ENCODE measurements at places on chromosomes 6 and 20.
A peak's percentile ranks its signal among the peaks of the same experiment; 100 is the strongest.

DNA sequence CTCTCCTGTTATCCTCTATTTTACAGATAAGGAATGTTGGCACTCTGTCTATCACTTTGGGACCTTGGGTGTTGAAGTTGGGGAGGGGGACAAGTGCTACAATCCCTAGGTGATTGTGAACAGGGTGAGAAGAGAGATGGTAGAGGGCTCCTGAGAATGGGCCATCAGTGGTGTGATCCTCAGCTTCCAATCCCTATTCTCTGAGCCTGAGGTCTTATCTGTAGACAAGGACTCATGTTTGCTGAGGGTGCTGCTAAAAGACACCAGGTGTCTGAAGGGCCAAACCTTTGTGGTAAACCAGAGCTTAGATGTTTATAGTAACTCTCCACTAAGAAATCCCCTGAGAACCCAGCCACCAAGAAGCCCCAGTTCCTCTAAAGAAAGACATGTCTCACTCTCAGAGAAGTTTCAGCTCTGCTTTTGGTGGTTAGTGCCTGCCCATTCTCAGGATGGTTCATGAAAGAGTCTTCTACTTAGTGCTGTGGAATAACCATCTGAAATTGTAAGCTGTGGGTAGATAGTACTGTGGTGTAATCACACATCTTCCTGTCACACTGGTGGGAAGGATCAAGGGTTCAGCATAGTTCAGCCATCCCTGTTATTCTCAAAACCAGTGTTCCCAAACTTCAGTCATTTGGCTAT, 58.2 kb upstream of the IL20RA start:
- DNase-seq = no peak

GRCh38 chr6:5738211-5738610, 268.5 kb downstream of the NRN1 start:
- DNase-seq = no peak

- DNase-seq = peak; percentile 35
Measured at GRCh38 chr6:105675715-105676397, 273.0 kb upstream of the PREP start.

DNA sequence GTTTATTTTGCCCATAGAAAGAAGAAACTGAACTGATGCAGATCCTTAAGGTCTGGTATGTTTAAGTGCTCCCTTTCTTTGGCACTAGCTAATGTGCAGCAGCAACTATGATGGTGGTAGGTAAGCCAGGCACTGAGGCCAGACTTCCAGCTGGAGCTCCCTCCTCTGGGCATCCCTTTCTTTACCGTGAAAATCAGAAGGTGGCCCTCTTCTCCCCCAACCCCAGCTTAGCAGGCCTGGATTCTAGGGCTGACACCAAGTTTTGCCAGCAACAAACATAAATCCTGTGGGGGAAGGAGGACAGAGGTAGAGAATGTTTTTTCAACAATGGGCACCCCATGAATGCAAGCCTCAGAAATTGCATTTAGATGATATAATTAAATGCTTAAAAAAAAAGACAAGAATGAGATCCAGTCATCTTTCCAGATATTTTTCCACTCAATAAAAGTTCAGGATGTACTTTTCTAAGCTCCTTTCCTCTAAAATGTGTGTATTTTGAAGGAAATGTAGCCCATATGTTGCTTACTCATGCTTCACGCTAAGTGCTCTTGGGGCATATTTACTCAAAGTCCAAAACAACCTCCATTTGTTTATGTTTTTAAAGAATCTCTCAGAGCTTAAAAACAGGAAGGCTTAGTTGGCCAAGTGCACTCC, 123.9 kb upstream of the NXT1 start:
- DNase-seq = no peak

GRCh38 chr6:36506611-36507010, 40.7 kb downstream of the STK38 start:
- no peak for DNase-seq

DNA sequence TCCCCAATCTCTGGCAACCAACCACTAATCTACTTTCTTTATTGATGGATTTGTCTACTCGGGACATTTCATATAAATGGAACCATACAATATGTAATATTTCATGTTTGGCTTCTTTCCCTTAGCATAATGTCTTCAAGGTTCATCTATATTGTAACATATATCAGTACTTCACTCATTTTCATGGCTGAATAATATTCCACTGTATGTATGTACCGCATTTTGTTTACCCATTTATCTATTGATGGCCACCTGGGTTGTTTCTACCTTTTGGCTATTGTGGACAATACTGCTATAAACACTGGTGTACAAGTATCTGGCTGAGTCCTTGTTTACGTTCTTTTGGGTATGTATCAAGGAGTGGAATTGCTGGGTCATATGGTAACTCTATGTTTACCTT, 48.4 kb downstream of the PANK2 start:
- DNase-seq = no peak

- no peak for DNase-seq
Measured at GRCh38 chr20:611843-612185, 1.7 kb upstream of the TCF15 start.

- no peak for DNase-seq
Measured at GRCh38 chr6:155240905-155241600, 22.8 kb upstream of the CLDN20 start.

DNA sequence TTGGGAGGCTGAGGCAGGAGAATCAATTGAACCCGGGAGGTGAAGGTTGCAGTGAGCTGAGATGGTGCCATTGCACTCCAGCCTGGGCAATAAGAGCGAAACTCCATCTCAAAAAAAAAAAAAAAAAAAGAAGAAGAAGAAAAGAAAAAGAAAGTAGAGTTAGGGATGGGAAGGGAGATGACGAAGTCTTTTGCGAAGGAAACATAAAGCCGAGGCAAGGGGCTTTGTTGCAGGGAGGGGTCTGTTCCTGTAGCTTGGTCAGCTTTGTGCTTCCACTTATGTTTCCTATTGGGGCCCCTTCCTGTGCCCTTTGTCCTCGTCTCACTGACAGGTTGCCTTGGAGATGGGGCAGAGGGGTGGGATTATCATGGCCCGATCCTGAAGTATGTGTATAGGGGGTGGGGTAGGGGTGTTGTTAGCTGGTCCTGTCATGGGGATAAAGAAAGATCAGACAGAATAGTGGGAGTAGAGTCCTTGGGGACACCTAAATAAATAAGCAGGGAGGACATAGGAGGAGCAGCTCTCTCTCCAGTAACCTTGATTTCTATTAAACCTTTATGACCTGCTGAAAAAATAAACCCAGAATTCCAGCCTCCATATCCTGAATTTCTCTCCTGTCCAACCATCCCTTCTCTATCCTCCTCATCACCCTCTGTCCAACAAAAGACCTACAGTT, 1.1 kb upstream of the CLIC1 start:
- DNase-seq = no peak

DNA sequence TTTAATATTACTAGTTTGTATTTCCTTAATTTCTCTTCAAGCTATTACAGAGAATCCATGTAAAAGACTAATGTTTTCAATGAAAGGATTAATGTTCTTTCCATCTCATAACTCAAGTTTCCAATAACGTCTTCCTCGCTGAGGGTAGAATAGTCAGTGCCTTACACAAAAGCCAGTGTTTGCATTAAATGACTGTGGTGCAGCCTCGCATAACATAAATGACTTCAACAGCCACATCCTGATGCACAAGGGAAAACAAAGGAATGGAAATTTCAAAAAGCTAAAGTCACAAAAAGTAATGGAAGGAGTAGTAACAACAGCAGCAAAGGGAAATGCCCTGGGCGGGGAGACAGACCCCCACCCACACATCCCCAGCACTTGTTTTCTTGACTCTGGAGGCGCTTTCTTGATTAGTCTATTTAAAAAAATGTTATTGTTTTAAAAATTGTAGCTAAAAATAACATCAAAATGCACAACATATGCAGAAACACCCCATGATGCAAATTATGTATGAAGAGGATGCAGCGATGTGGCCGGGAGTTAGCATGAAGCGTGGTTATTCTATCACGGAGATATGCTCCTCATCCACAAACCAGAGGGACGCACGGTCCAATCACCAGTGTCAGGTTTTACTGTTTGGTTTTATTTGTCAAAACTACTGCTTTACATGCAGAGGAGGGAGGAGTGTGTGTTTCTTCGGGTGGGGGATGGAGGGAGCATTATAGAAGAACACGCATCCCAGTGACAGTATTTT, 228.6 kb downstream of the GMPR start:
- no peak for DNase-seq
